RWPE2 (cell line): ENCODE measurements at places on chromosomes 12 and 14.

GRCh38 chr14:71764701-71765382 lies 167.4 kb upstream of the RGS6 start:
- DNase-seq = no peak

- no peak for DNase-seq
Measured at GRCh38 chr12:90042920-90043641, 334.4 kb upstream of the ATP2B1 start.

GRCh38 chr12:1628666-1629337 lies at the start of gene WNT5B:
WNT5B (plus strand) TSS chr12:1629231; CDS start chr12:1631355, 2,124 bp downstream.
- DNase-seq = no peak

DNA sequence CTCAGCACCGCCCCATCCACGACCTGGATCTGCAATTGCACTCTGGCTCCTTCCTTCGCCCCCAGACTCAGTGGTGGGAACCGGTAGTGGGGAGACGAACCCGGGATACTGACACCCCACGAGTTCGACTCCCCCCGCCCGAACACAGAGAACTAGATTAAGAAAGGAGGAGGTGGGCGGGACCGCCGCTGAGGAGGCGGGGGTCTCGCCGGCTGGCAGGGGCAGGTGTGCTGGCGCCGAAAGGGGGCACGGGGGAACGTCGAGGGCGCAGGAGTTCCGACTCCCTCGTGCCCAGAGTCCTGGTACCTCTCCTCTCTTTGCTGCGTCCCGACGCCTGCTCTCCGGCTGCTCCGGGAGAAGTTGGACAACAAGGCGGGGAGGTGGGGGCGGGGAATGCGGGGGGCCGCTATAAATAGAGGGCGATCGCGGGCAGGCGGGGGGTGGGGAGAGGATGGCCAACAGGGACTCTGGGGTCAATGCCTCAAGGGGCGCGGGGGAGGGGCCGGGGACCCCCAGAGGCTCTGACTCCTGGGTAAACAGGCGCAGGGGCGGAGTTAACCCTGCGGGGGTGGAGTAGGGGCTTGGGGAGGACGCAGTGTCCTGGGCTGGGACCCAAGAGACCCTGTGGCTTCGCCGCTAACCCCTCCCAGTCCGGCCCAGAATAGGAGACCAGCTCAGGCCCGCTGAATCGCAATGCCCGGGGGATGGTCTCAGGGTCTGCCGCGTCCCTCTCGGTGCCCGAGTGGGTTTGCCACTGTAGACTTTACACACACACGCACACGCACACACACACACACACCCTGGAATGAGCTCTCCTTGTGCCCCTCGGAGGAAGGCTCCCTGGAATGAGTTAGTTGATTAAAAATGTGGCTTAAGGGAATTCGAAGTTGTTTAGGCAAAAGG lies 761 bp upstream of the NDRG2 start:
- no peak for DNase-seq

GRCh38 chr12:52207895-52208294 lies 16.1 kb upstream of the KRT80 start:
- peak; percentile 69 for DNase-seq

- DNase-seq = no peak
Measured at GRCh38 chr14:50594577-50595316, 34.8 kb downstream of the ATL1 start.

DNA sequence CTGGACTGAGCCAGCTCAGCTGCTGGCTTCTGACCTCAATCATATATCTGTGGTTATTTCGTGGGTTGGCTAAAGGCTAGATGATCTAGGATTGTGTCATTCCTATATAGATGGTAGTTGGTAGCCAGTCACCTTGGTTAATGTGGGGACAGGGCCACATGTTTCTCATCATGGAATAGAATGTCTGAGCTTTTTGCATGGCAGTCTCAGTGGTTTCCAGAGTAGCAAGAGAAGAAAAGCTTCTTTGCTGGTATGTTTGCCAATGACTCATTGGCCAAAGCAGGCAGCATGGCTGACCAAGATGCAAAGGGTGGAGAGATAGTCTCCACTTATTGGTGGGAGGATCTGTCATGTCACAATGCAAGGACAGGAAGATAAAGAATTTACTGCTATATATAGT lies 746.4 kb upstream of the FLRT2 start:
- no peak for DNase-seq

- no peak for DNase-seq
Measured at GRCh38 chr14:58969951-58970751, 218.3 kb upstream of the DAAM1 start.

- DNase-seq = no peak
Measured at GRCh38 chr14:53260286-53260685, 107.2 kb upstream of the DDHD1 start.

DNA sequence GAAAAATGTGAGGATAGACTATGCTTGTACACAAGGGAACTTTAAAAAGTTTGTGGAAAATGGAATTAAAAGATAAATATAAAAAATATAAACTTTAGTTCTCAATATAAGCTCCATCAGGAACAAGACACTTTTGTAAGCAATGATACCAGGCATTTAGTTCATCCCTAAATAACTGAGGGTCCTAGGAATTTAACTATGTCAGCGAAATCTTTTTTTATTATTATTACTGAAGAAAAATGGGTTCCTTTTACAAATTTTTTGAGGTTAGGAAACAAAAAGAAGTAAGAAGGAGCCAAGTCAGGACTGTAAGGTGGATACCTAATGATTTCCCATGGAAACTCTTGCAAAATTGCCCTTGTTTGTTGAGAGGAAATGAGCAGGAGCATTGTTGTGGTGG lies 102.8 kb downstream of the TRMT5 start:
- no peak for DNase-seq

GRCh38 chr12:15007551-15007950 lies 34.7 kb downstream of the PDE6H start:
- no peak for DNase-seq

DNA sequence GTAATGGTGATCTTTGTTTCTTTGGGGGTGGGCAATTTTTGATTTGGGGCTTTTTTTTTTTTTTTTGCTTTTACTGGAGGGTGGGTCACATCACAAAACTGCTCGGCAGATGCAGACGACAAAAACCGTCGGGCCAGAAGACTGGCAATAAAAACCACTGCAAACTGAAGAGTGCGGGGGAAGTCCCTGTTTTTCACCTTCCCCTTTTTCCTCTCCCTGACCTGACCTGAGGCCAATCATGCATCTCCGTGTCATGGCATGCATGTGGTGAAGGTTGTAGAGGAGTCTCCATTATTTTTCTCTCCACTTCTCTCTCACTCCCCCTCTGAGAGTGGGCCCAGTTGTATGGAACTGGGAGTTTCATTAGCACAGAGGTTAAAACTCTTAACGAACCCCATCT lies 57.5 kb downstream of the AP5M1 start:
- DNase-seq = no peak

GRCh38 chr14:102027951-102028350 lies 58.9 kb downstream of the HSP90AA1 start:
- DNase-seq = no peak

GRCh38 chr12:22860926-22861325 lies 236.0 kb downstream of the ETNK1 start:
- no peak for DNase-seq

DNA sequence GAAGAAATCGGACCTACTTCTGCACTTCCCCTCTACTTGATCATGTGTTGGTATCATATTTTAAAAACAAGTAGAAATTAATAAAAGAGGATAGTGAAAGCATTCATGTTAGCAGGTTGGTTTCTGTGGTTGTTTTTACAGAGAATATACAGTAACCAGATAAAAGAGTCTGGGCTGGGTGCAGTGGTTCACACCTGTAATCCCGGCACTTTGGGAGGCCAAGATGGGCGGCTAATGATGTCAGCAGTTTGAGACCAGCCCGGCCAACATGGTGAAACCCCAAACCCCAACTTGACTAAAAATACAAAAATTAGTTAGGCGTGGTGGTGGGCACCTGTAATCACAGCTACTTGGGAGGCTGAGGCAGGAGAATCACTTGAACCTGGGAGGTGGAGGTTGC lies 55.9 kb downstream of the LRP6 start:
- DNase-seq = no peak

DNA sequence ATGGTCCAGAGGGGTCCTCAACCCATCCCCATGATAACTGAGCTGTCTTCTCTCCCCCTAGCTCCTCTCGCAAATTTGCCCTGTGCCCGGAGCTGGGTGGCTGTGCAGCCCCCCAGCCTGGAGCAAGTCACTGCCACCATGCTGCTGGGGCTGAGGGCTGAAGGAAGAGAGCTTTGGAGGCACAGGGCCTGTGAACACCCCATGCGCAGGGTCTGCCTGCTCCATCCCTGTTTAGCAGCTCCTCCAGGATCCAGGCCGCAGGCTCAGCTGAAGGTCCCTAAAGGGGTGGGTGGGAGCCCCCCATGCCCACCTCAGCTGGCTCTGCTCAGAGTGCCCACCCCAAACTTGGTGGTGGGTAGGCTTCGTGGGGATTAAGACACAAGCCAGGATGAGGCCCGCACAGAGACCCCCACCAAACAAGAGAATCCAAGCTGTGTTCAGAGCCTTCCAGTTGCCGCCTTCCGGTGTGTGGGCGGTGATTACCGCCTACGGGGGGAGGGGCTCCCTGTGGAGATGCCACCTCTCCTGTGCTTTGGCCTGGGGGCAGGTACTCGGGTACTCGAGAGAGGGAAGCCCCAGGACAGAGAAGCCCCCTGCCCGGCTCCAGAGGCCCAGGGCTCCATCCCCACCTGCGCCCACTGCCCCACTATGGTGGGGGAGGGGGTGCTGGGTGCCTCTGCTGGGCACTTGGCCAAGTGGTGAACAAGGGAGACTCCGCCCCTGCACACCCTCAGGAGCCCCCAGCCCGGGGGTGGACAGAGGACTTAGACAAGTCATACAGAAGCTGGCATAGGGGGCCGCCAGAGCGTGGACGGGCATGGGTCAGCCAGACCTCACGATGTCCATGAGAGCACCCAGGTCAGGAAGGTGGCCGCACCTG lies 1.4 kb upstream of the JAG2 start:
- DNase-seq = no peak

DNA sequence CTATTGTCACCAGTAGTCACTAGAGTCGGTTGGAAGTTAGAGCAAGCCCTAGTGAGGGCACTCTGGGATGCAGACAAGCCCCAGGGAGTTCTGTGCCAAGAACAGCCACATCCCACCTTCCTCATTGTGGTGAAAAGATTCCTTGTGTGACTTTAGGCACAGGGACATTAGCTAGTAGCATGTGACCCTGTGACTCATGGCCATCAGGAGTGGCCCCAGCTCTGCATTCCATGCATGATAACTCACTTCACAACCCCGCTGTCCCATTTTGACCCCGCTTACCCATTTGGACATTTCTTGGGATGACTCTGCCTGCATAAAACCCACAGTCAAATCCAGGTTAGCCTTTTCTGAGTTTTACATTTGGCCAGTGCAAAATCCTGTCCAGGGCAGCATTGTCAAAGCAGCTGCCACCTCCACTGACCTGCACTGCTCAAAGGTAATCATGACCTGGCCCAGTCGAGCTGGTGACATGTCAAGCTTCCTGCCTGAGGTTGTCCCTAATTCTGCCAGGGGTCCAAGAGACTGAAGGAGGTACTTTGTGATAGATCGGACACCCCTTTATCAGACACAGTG lies 430.5 kb downstream of the DPF3 start:
- DNase-seq = no peak

DNA sequence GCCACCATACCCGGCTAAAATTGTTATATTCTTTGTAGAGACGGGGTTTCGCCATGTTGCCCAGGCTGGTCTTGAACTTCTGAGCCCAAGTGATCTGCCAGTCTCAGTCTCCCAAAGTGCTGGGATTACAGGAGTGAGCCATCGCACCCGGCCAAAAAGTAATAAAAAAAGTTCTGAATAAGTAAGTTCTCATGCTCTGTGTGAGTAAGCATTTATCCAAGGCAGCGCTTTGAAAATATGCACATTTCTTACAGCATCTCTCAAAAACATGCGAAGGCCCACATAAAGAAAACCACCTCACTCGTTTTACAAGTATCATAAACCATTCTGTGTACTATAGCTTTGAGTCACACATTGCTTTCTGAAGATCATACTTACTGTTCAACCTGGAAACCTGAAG lies 8.6 kb downstream of the GIT2 start:
- DNase-seq = no peak

DNA sequence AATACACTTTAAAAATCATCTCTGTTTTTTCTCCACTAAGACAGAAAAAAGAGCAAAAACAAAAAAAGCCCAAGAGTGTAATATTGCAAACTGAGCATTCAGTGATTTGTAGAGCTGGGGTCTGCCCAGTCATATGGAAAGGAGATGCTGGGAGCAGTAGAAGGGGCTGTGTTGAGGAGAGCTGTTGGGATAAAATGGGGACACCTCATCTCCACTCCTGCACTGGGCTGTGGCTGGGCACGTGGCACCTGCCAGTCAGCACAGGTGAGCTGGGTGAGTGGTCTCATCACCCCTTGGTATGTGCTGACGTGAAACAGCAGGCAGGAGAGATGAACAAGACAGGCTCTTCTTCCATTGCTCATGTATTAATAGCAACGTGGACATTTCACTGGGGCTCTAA lies 217.4 kb downstream of the C12orf42 start:
- no peak for DNase-seq

DNA sequence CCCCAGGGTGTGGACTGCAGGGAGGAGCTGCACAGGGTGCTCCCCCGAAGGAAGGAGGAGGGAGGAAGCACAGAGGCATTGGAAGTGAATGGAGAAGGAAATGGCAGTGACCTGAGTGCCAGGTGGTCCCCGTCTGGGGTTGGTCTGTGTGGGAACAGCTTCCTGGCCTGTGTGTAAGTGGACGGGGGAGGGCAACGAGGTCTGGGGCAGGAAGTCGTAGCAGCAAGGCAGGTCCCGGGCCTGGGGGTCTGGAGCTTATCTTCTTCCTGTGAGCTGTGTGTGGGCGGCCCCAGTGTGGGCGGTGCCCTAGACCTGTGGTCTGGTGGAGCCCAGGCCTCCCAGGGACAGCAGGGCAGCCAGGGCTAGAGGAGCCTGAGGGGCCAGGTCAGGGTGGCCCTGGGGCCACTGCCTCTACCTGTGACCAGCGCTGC lies 382.1 kb downstream of the TMEM121 start:
- DNase-seq = no peak

- no peak for DNase-seq
Measured at GRCh38 chr12:22329621-22330020, 4.9 kb downstream of the ST8SIA1 start.

- DNase-seq = no peak
Measured at GRCh38 chr12:55636116-55636655, 506 bp upstream of the OR10P1 start.

GRCh38 chr14:97266653-97267052 lies 469.5 kb downstream of the VRK1 start:
- DNase-seq = no peak

GRCh38 chr14:100222224-100223093 lies 16.5 kb upstream of the YY1 start:
- no peak for DNase-seq
